ENCODE measurements at places on chromosomes 1 and 21.

GRCh38 chr1:209767096-209767495 lies 11.2 kb downstream of the TRAF3IP3 start:
- no peak for DNase-seq

GRCh38 chr1:153933955-153934354 lies 11.2 kb upstream of the GATAD2B start:
- DNase-seq = no peak

GRCh38 chr1:231628207-231628876 lies 1.8 kb downstream of the DISC1 start:
- peak; percentile 68 for DNase-seq

- DNase-seq = peak; percentile 11
Observed at GRCh38 chr1:191890433-191891088, 267.7 kb upstream of the RGS18 start.

GRCh38 chr1:173554089-173554488 lies 48.8 kb downstream of the SLC9C2 start:
- no peak for DNase-seq

- DNase-seq = no peak
Observed at GRCh38 chr1:155453141-155453540, 109.5 kb downstream of the ASH1L start.

All from MCF 10A (cell line).